ENCODE measurements at places on chromosomes 13 and 19. TPM values are rescaled to one million over a fixed set of nuclear protein-coding genes. Genes with fewer than 3 reads are reported as not detected.

Gene APOC1
- total RNA-seq: 12.3 TPM

Gene GPR4
- 5.1 TPM for total RNA-seq

Gene CDK8
- 11.2 TPM for total RNA-seq

Gene KIR2DL3
- not detected for total RNA-seq

Gene GSX1
- total RNA-seq: not detected

Gene ZNF616
- total RNA-seq: 2.8 TPM

Gene CASP14
- not detected for total RNA-seq

Gene FGF21
- not detected for total RNA-seq

Gene IGFL1
- total RNA-seq: not detected

Gene PSG7
- total RNA-seq: not detected

Gene MEIOSIN
- total RNA-seq: not detected

Gene FAM83E
- not detected for total RNA-seq

DNA sequence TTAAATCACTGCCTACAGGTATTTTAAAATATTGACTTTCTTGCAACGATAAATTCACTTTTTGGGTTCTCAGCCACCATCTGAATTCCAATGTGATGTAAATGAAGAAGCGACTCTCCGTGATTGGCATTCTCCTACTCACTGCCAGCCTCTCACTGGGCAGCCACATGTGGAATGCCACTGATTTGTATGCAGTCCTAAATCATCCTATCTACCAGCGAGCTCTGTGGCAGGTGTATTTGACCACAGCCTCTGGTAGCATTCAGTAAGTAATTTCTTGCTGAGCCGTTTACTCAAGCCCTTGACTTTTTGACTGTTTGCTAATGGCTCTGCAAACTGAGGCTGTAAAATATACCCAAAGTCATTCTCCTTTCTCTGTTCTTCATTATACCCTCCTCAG is 559.0 kb upstream of the SLC10A2 start:
- H3K4me1 ChIP-seq: no peaks in the 10 kb centered on the region
- H3K36me3 ChIP-seq: no peaks in the 10 kb centered on the region
- no peaks in the 10 kb centered on the region for H3K27me3 ChIP-seq
- H3K4me3 ChIP-seq: no peak overlapping the region

DNA sequence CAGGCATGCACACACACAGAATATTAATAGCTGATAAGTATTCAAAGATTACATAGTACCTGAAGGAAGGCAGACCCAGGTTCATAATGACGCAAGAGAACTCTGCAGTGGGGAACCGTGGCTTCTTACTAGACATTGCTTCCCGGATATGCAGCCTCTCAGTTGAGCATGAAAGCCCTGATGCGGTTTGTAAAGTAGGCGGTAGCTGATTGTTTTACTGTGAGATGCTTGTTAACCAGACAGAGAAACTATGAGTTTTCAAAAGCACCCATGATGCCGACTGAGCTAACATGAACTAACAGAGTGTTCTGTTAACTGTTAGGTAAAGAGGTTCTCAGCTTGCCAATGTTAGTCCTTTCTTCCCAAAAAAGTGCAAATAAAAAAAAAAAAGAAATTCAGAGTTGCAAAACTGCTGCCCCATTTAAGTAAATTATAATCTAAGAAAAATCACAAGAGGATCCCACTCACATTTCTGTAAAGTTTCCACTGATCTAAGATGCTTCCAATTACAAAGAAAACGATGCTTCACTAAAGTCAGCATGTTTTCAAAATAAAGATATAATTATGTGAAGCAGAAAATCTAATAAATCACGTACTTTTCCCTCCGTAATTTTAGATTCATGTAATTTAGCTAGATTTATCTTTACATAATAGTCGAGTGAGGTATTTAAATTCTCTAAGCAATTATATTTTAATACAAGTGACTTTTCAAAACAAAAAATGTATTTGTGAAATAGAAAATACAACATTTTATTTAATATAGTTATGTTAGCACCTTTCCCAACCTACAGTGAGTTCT is 2.2 kb downstream of the FLT1 start:
- no peaks in the 10 kb centered on the region for H3K36me3 ChIP-seq
- no peak for DNase-seq
- peaks cover 28% of the 10 kb centered on the region for H3K4me1 ChIP-seq
- no peak overlapping the region for H3K27ac ChIP-seq

DNA sequence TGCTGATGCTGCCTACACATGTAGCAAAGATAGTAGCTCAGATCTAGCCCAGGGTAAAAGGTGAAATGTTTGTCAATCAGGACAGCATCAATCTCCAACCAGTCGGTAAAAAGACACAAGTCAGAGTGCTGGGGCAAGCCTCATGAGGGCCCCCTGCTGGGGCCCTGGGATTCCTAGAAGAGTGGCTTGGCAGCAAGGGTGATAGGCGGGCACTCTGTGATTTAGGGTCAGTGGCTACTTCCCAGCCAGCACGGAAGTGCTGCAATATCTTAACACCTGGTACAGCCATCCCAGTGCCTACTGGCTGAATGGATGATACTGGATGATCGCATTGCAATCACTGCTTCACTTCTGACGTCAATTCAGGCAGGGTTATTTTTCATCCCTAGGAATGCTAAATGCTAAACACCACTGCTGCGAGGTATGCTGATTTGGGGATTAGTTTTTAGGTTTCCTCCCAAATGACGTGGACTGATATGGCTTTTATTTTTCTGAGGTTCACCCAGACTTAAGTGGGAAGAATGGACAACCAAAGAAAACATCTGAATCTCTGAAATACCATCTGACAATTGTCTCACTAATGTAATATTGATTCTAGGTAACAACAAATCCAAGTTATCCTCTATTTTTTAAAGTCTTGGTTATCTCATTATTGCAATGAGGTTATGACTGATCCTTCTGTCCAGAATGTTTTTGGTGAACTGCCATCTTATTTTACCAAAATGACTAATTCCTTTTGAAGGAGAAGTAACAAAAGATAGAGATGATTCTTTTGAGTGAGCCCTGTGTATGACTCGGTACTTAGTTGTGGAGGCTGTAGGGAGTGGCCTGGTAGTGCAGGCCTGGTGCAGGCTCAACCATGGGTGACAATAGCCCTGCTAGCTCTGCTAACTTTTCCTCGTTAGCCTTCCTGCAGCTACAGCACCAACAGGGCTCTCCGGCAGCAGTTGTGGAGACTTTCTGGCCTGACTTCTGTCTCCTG is 432.5 kb downstream of the FGF9 start:
- peaks cover 17% of the 10 kb centered on the region for H3K4me1 ChIP-seq
- H3K4me3 ChIP-seq: no peak overlapping the region
- H3K27me3 ChIP-seq: no peaks in the 10 kb centered on the region
- no peak overlapping the region for H3K27ac ChIP-seq
- DNase-seq: no peak
- no peaks in the 10 kb centered on the region for H3K36me3 ChIP-seq

- no peaks in the 10 kb centered on the region for H3K36me3 ChIP-seq
- H3K4me1 ChIP-seq: peaks cover 8% of the 10 kb centered on the region
- H3K27me3 ChIP-seq: no peaks in the 10 kb centered on the region
- no peak overlapping the region for H3K27ac ChIP-seq
These were observed 2.0 kb downstream of the SLC8A2 start for GRCh38 chr19:47469719-47470118.

GRCh38 chr13:70568571-70568970 is 460.3 kb upstream of the KLHL1 start:
- DNase-seq: no peak
- no peaks in the 10 kb centered on the region for H3K36me3 ChIP-seq
- H3K27me3 ChIP-seq: no peaks in the 10 kb centered on the region
- no peaks in the 10 kb centered on the region for H3K4me1 ChIP-seq

DNA sequence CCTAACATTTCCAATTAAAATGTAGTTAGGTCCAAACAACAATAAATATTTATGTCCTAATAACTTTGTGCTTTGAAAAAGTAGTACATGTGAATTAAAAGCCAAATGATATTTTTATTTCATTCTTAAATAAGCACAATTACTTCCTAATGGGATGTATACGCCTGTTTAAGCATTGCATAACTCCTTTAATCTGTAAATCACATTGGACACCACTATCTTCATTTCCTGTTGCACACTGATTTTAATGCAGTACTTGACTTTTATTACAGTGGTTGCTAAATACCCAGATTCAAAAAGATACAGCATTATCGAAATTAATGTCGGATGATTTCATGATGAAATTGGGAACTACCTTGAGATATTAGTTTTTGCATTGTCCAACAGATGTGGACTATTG is 70.9 kb downstream of the TNFSF11 start:
- no peaks in the 10 kb centered on the region for H3K4me1 ChIP-seq
- no peaks in the 10 kb centered on the region for H3K27me3 ChIP-seq
- no peak overlapping the region for H3K4me3 ChIP-seq
- no peak for DNase-seq
- H3K36me3 ChIP-seq: no peaks in the 10 kb centered on the region
- H3K27ac ChIP-seq: no peak overlapping the region

DNA sequence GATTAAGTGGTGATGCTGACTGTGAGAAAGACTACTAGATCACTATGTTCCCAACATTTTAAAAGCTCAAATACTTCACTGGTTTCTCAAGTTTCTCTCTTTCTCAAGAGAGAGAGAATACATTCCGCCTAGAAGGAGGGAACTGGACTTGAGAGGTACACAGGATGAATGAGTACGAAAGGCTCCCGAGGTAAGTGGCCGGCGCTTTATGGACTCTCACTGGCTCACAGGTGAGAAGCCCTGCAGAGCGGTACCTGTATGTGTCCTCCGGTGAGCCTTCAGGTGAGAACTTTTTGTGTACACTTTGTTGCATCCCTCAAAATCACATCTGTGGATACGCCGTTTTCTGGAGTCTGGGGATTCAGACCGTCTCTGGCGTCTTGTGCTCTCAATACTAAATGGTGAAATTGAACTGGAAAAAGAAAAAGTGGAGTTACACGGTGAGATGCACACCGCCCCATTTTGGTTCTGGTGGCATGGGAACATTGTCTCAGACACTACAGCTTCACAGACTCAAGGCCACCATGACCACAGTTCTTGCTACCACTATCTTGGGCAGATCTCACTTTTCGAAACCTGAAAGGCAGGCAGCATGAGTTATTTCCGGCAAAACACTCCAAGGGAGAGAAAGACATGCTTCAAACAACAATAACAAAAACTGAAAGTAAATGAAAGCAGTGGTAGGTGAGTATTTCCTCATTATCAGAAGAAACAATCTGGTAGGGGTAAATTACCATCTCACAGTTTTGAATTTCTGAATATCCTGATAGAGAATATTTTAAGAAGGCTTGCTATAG is 418.9 kb downstream of the KLF12 start:
- peaks cover 4% of the 10 kb centered on the region for H3K36me3 ChIP-seq
- H3K27ac ChIP-seq: no peak overlapping the region
- H3K27me3 ChIP-seq: no peaks in the 10 kb centered on the region
- H3K4me1 ChIP-seq: peaks cover 5% of the 10 kb centered on the region
- H3K4me3 ChIP-seq: no peak overlapping the region
- DNase-seq: no peak

GRCh38 chr13:79191501-79191900 is 214.6 kb downstream of the RBM26 start:
- H3K4me1 ChIP-seq: no peaks in the 10 kb centered on the region
- no peak for DNase-seq
- H3K27ac ChIP-seq: no peak overlapping the region
- no peaks in the 10 kb centered on the region for H3K36me3 ChIP-seq
- H3K27me3 ChIP-seq: no peaks in the 10 kb centered on the region

DNA sequence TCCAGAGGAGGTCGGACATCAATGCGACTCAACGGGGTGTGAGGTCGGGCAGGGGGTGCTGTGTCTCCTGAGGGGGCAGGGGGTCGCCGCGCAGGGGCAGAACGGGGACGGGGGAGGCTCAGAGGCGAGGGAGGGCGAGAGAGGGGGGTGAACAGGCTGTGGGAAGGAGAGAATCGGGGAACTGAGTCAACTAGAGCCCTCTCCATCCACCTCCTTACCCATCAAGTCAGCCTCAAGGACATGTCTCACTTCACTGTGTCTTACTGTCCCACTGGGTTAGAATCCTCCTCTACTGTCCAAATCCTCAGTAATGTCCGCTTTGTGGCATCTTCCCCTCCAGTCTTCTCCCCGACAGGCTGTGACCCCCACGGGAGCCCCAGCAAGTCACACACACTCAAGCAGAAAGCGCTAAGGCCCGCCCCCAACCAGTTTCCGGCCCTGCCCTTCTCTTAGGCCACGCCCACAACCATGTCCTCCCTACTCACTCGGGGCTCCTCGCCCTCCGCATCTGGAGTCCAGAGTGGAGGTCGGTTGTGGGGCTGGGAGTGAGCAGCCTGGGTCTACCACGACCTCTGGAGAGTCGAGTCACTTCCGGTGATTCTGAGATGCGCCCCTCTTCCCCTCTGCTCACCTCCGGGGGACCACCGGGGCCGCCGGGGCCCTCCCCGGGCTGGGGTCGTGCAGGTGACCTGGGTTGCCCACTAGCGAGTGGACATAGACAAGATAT is 9.3 kb downstream of the PLEKHA4 start:
- no peaks in the 10 kb centered on the region for H3K27me3 ChIP-seq
- no peaks in the 10 kb centered on the region for H3K4me1 ChIP-seq
- H3K27ac ChIP-seq: no peak overlapping the region
- peaks cover 9% of the 10 kb centered on the region for H3K36me3 ChIP-seq

- H3K27me3 ChIP-seq: peaks cover 7% of the 10 kb centered on the region
- no peak overlapping the region for H3K27ac ChIP-seq
- no peaks in the 10 kb centered on the region for H3K36me3 ChIP-seq
- no peak overlapping the region for H3K4me3 ChIP-seq
- no peak for DNase-seq
These were observed 6.0 kb downstream of the PCDH8 start for GRCh38 chr13:52842441-52842840.

- H3K27me3 ChIP-seq: no peaks in the 10 kb centered on the region
- H3K36me3 ChIP-seq: no peaks in the 10 kb centered on the region
- H3K4me1 ChIP-seq: peaks cover 22% of the 10 kb centered on the region
- no peak overlapping the region for H3K27ac ChIP-seq
- DNase-seq: no peak
- H3K4me3 ChIP-seq: no peak overlapping the region
These were observed 257.2 kb upstream of the RFC3 start for GRCh38 chr13:33560726-33561125.

DNA sequence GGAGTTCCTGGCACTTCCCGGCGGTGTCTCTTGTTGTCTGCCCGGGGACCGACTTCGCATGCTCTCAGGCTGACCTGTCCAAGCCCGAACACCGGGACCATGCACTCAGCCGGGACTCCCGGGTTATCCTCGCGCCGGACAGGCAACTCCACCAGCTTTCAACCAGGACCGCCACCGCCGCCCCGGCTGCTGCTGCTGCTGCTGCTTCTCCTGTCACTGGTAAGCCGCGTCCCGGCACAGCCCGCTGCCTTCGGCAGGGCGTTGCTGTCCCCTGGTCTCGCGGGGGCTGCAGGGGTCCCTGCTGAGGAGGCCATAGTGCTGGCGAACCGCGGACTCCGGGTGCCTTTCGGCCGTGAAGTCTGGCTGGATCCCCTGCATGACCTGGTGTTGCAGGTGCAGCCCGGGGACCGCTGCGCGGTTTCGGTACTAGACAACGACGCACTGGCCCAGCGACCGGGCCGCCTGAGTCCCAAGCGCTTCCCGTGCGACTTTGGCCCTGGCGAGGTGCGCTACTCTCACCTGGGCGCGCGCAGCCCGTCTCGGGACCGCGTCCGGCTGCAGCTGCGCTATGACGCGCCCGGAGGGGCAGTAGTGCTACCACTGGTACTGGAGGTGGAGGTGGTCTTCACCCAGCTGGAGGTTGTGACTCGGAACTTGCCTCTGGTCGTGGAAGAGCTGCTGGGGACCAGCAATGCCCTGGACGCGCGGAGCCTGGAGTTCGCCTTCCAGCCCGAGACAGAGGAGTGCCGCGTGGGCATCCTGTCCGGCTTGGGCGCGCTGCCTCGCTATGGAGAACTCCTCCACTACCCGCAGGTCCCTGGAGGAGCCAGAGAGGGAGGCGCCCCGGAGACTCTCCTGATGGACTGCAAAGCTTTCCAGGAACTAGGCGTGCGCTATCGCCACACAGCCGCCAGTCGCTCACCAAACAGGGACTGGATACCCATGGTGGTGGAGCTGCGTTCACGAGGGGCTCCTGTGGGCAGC is 661 bp downstream of the FREM2 start:
- no peaks in the 10 kb centered on the region for H3K4me1 ChIP-seq
- H3K27ac ChIP-seq: no peak overlapping the region
- H3K36me3 ChIP-seq: no peaks in the 10 kb centered on the region

Data from thoracic aorta (tissue), 2 donors.